NCI-H1092 (cell line): ENCODE measurements at places on chromosomes 11 and 22.

GRCh38 chr11:2792381-2793250, 92.8 kb upstream of the KCNQ1OT1 start:
- no peak for DNase-seq

GRCh38 chr11:95695181-95695580, 94.4 kb downstream of the FAM76B start:
- DNase-seq = no peak

- no peak for DNase-seq
These were observed 61.5 kb downstream of the SGSM1 start for GRCh38 chr22:24867323-24868022.

- no peak for DNase-seq
These were observed 6.8 kb downstream of the CABP7 start for GRCh38 chr22:29726512-29727130.

- no peak for DNase-seq
These were observed 57.9 kb upstream of the EIF3D start for GRCh38 chr22:36586852-36587251.
